SHP77 treated with DMSO at 0.1 percent for 48 hours (cell line): ENCODE measurements at places on chromosomes 11 and 22.

- no peak for DNase-seq
Measured at GRCh38 chr11:132032555-132032954, 662.1 kb downstream of the NTM start.

- no peak for DNase-seq
Measured at GRCh38 chr11:77799338-77799737, 21.2 kb downstream of the RSF1 start.

GRCh38 chr22:25748704-25749103, 6.7 kb downstream of the MYO18B start:
- no peak for DNase-seq

DNA sequence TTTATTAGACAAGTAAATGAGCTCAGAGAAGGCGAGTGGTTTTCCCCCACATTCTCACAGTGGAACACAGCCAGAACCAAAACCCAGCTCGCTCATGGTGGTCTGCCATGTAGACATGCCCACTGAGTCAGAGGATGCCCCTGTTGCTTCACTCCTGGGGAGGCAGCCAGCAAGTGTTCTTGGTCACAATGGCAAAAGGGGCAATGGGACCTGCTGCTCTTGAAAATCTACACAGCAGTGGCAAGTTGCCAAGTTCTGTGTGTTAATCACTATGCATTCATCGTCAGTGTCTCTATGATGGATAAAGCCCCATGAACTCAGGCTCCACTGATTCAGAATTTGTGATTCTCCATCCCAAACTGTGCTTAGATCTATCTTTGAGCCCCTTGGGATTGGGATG, 64.7 kb upstream of the TBCEL start:
- DNase-seq, result no peak

DNA sequence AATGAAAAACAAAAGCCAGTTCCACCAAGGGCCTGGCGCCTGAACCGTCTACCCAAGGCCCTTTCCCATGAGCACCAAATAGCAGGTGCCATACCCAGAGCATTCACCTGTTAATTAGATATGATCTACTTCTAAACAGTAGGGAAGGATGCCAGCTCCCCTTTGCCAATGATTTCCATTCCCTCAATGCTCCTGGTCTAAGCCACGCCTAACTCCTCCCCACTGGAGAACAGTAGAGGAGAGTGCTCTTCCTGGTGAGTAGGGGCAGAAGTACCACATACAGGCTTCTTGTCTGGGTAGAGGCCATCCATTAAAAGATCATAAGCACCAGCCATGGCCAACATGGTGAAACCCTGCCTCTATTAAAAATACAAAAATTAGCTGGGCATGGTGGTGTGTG, 40.7 kb downstream of the PACSIN2 start:
- DNase-seq, result no peak

DNA sequence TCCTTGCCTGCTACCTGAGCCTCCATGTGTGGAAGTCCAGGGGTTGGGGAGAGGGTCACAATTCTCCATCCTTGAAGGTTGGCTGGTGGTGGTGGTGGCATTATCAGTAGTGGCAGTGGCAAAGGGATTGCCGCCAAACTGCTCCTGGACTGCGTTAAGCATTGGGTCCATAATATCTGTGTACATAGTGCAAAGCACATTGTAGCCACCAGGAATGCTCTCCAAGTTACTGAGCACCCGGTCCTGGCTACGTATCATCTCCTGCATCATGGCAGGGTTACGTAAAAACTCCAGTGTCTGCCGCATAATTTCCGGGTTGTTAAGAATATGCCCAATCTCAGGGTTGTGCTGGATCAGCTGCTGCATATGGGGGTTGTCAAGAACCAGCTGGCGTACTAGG, 1.2 kb downstream of the UBQLN3 start:
- DNase-seq, result no peak
